Gastroesophageal sphincter (tissue), 4 donors: ENCODE measurements at places on chromosomes 3 and 15. TPM values are rescaled to one million over a fixed set of nuclear protein-coding genes. Genes with fewer than 3 reads are reported as not detected.

The GOLGA8T gene
- total RNA-seq, result not detected

The FEZF2 gene
- total RNA-seq, result not detected

The DBR1 gene
- total RNA-seq, result 14.8 TPM

The PPM1L gene
- total RNA-seq, result 48.8 TPM

The CA12 gene
- 13.3 TPM for total RNA-seq

The GRIP2 gene
- total RNA-seq, result 0.27 TPM

The CLRN1 gene
- not detected for total RNA-seq

The SAXO2 gene
- total RNA-seq, result 9.0 TPM

The PLSCR2 gene
- total RNA-seq, result not detected
